ENCODE measurements at places on chromosomes 7 and 10.

GRCh38 chr7:3427957-3428356 is 126.9 kb downstream of the SDK1 start:
- DNase-seq: no peak

- DNase-seq: no peak
Measured at GRCh38 chr7:144459635-144460034, 56.1 kb upstream of the NOBOX start.

GRCh38 chr10:94292434-94293090 is 70.2 kb downstream of the NOC3L start:
- DNase-seq: no peak

DNA sequence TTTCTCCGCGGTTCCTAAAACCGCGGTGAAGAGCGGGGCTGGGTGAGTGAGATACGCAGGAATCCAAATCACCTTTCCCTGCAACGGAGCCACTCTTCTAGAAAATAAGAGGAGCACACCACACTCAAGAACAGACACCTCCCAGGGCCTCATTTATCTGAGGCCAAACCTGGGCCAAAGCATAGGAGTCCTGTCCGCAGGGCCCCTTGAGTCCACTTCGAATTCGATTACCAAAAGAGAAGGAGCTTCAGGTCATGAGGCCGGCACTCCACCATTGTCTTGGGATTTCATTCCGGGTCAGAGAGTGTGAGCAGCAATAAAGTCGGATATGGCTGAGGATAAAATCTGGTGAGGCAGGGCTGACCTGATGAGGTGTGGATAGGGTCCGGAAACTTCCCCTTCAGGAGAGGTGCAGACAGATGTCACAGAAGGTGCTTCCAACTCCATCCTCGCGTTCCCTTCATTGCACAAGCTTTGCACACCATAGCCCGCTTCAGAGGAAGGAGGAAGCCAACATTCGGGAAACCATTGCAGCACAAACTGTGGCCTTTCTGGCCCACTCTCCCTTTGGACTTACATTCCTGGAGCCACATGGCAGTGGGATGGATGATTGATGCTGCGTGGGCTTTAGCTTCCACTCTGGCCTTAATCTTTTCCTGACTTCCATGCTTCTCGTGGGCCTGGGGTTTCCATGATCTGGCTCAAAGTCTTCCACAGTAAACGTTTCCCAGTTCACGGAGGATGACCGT is 27.2 kb upstream of the ZNF273 start:
- DNase-seq: peak; percentile 21

DNA sequence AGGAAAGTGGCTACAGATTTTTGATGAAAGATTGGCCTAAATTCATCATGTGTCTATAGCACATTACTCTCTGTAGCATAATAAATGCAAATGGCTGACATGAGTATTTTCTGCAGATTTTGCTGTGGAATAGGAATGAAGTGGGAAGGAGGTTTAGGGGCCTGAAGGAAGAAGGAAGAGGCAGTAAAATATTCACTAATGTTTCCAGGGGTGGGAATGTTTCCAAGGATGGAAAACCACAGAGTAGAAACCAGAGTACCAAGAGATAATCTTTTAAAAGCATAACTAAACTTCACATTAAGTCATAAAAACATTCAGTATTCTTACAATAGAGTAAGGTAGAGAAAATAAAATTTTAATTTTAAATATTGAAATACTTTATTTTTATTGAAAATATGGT is 267.8 kb downstream of the BICC1 start:
- no peak for DNase-seq

DNA sequence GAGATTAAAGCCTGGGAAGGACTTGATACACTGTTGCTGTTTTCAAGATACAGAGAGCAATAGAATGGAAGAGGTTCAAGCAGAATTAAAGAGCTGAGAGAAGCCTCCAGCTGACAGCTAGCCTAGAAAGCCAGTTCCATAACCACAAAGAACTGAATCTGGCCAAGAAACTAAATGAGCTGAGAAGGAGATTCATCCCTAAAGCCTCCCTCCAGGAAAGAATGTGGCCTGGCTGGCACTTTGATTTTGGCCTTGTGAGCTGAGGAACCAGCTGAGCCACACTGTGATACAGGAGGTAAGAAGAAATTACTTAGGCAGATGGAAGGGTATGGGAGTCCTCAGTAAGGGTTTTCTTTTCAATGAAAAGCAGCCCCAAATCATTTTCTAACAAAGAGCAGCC is 324.1 kb downstream of the PHF14 start:
- DNase-seq: no peak

GRCh38 chr7:70591643-70592042 is 540.3 kb upstream of the GALNT17 start:
- DNase-seq: no peak

GRCh38 chr10:116452338-116452720 is 24.7 kb downstream of the PNLIPRP3 start:
- no peak for DNase-seq

GRCh38 chr7:99551334-99551733 is 580 bp downstream of the FAM200A start:
- DNase-seq: no peak

GRCh38 chr10:5447611-5448071 is 35.3 kb downstream of the NET1 start:
- DNase-seq: no peak

DNA sequence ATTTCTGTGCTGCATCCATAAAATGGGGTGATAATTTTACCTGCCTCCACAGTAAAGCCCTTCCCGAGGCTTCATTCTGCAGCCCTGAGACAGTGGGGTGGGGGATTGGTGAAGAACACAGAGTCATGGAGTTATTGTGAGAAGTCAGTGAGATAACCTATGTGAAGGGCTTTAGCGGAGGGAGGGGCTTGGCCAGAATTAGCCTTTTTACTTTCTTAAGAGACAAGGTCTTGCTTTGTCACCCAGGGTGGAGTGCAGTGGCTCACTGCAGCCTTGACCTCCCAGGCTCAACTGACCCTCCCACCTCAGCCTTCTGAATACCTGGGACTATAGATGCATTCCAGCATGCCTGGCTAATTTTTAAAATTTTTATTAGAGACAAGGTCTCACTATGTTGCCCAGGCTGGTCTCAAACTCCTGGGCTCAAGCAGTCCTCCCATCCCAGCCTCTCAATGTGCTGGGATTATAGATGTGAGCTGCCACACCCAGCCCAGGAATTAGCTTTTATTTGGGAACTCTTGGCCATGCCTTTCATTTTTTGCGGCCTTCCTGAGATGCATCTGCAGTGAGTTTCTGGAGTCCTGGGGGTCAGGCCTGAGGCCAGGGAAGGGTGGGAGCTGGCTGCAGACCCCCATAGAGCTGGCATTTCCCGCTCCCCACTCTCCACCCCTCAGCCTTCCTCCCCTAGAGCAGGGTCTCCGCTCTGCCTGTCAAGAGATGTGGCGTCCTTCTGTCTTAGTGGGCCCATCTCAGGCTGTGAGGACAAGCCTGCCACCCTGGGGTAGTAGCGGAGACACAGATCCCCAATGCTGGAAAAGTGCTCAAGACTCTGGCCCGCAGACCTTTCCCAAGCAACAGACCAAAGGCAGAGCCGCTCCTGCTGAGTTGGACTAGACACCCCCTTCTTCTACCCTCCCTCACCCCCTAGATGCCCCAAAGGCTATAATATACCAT is 77.0 kb downstream of the ZMIZ1 start:
- DNase-seq: no peak

DNA sequence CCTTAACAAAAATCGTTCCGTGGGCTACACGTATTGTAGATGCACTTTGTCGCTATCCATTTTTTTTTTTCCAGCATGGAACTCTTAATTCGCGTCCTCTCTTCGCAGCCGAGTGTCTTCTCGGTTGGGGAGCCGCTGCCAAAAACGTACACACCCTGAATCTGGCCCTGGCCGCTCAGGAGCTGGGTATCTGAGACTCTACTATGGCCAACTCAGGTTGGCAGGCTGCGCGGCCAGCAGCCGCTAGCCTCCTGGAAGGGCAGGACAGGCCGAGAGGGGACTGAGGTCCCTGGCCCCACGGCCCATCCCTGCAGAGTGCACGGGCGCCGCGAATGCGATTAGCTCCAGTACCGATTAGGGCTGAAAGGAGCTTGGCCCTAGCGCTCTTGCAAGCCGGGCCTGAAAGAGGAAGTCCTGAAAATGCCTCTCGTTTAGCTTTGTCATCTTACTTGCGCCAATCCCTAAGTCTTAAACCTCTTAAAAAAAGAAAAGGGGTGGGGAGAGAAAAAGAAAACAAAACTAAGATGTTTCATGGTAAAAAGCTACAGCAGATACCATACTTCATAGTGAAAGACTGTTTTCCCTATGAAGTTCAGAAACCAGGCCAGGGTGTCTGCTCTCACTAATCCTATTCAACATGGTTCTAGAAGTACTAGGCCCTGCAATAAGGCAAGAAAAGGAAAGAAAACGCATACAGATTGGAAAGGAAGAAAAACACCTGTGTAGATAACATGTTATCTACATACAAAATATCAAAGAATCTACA is 113.2 kb upstream of the RHEB start:
- peak; percentile 74 for DNase-seq

- peak; percentile 84 for DNase-seq
Measured at GRCh38 chr7:16420649-16421332, 547 bp downstream of the CRPPA start.

DNA sequence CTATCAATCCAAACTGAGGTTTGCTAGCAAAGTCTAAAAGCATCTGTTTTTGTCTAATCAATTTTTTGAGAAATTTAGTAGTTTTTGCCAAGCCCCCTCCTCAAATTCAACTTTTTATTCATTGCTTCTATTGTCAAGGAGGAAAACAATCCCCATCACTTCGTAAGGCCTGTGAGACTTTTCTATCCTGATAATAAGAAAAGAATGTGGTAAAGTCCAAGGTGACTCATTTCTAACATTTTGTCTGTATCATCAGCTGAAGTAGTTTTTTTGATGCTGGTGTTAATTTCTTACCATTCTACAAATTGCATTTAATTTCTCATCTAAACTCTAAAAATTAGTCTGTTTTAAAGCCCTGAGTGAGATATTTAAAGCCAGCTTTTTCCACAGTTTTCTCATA is 11.7 kb downstream of the ANK3 start:
- DNase-seq: no peak

GRCh38 chr7:86785641-86786040 is 141.9 kb downstream of the GRM3 start:
- no peak for DNase-seq

DNA sequence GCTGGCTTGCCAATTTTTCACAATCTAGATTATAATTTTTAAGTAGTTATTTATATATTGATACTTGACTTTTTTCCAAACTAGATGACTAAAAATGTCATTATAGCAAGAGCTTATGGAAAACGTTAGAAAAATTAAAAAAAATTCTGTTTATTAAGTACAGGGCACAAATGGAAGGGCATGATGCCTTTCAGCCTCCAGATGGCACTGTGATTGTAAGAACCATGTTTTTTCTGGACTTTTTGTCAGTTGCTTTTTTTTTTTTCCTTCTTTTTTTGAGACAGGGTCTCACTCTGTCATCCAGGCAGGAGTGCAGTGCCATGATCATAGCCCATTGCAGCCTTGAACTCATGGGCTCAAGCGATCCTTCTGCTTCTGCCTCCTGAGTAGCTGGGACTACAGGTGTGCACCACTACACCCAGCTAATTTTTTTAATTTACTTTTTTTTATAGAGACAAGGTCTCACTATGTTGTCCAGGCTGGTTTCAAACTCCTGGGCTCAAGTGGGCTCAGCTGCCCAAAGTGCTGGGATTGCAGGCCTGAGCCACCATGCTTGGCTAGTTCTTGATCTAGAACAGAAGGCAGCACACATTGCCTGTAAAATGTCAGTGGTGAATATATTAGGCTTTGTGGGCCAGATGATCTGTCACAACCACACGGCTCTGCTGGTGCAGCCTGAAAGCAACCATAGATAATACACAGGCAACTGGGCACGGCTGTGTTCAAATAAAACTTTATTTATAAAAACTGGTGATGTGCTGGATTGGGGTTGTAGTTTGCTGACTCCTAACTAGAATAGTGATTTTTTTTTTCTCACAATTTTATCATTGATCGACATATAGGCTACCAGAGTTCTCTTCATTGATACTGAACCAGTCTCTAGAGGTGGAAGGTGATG is 27.4 kb downstream of the UCMA start:
- DNase-seq: no peak

DNA sequence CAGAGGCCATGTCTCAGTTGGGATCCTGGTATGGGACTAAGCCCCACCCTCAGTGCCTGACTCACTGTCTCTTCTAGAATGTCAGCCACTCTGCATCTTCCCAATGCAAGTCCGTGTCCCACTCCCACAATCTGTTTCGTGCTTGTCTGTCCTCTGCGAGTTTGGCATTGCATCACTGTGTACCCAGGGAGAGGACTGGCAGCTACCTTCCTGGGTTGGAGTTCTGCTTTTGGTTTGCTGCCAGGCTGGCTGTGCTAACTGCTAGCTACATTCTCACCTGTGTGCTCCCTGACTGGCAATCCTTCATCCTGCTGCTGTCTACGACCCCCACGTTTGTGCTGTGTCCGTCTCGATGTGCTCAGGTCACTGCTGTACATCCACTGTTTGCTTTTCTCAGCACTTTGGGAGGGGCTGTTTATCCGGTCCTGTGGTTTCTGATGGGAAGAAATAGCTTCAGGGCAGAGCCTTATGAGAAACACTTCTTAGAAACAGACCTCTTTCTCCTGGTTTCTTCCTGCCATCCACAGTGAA is 56.0 kb upstream of the GLI3 start:
- no peak for DNase-seq

DNA sequence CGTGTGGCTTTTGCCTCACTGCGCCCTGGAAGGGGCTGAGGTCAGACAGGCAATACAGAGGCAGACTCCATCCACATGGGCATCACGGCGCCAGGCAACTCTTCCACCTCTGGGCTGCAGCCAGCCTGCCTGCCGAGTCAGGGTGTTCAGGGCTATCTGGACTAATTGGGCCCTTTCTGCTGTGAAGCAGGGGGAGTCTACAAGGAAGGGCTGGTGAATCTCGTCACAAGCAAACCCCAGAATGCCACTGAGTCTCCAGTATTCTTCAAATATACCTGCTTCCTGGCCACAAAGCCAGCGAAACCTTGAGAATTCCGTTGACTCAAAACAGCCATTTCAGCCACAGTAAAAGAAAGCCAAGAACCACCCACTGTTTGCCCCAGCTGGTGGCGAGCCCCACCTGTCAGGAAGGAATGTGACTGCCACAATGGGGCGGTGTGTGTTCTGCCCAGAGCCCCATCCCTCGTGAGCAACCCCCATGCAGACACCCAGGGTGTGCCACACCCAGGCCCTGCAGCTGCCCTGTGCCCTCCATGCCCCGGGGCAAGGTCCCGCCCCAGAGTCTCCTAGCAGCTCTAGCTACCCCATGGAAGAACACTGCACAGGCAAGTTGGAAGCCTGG is 117.3 kb downstream of the FAM53B start:
- DNase-seq: peak; percentile 91

DNA sequence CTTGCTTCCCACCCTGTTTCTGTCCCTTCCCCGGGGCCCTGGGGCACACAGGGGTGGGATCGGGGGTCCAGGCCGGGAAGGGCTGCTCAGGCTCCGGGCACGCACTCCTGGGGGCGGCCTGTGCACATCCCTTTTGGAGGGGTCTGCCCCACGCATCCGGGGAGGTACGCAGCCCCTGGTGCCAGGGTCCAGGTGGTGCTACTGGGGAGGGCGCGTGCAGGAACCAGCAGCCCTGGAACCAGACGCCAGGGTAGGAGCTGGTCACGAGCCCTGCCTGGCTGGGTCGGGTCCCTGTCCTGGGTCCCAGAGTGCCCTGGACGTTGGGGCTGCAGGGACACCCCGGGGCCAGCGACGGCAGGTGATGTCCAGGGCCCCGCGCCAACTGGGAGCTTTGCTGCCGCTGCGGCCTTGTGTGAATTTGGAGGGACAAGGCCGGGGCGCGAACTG is 53.4 kb downstream of the GLRX3 start:
- no peak for DNase-seq

All from Peyer's patch (tissue), 4 donors.